ENCODE measurements at places on chromosomes 2 and 18.

DNA sequence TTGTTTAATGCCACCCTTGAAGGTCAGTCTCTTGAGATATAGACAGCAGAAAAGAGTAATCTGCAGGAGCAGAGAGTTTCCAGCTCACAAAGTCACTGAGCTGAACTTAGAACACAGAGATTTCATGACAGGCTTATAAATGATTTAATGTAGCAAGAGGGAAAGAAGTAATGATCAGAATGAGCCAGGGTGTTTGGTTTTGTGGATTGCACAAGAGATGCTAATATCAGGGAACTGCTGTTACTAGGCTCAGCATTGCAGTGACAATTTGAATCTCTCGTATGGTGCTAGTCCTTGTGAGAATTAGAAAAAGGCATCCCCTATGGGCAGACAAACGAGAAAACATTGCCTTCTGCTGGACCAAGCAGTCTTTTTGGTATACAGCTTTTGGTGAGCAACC, 61.7 kb upstream of the ITGB6 start:
- DNase-seq, result no peak

DNA sequence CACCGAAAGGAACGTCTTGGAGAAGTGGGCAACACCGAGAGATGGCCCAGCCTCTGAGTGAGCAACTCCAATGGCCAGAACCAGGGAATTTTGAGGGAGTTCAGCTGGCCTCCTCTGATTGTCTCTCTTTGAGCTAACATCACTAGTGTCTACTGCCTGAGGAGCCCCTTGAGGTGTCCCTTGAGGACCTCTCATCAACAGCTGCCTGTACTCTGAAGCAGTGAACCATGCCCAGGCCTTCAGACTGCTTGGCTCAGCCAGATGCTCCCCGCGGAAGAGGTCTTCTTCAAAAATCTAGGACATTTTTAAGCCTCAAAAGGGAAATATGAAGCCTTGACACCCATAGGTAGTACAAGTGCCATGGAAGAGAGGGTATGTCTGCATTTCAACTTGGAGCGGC, 430.4 kb downstream of the TXNL1 start:
- DNase-seq, result no peak

DNA sequence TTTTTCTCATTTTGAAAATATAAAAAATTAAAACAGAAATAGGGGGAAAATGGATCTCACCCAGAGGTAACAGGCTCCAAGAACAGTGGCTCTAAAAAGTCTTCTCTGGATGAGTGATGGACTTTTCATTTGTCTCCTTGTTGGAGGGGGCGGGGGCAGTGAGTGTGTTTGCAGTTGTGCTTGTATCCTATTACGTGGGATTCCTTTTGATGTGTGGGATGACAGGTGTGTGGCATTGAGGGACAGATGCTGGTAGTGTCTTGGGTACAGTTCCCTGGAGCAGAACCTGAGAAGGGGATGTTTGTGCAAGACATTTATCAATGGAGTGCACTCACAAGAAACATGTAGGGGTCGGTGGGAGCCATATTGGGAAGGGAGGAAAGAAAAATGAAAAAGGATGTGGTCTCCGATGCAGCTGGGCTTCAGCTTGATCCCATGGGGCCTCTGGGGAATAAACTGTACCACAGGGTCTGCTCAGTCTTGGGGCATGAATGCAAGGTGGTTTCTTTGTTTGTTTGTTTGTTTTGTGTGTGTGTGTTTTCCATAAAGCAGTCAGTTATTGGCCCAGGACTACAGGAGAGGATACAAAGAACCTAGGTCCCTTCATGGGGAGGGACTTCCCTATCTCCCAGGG, 120.0 kb upstream of the SLC35G4 start:
- DNase-seq, result no peak

GRCh38 chr2:237254369-237254861, 159.5 kb downstream of the COL6A3 start:
- DNase-seq, result no peak

GRCh38 chr2:164386231-164386630, 235.1 kb downstream of the GRB14 start:
- DNase-seq, result no peak

GRCh38 chr18:11663439-11664029, 25.5 kb upstream of the GNAL start:
- no peak for DNase-seq

DNA sequence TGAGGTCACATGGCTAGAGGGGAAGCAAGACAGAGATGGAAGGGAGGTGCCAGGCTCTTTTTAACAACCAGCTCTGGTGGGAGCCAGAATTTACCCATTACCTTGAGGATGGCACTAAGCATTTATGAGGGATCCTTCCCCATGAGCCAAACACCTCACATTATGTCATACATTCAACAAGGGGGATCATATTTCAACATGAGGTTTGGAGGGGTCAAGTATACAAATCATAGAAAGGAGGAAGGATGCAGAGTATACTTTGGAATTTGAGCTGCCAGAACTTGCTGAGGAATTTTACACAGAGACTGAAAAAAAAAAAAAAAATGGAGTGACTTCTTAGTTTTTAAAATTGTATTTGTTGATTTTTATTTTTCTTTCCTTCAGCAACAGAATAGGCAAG, 891.4 kb downstream of the CCDC85A start:
- DNase-seq, result no peak

DNA sequence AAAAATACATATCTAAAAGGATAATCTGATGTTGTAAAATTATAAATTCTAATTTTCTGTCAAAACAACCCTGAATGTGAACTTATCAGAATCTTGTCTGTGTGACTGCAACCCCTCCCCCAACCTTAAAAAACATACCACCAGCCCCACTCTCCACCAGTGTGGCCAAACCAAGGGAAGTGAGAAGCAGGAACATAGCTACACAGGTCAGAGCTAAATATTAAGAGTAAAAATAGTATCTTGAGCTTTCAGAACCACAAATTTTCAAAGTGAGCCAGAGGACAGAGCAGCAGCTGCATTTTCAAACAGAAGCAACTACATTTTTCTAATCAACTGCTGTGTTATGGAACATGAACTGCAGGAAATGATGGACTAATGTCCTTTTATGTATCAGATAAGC, 156.7 kb downstream of the SLC4A10 start:
- no peak for DNase-seq

- no peak for DNase-seq
Observed at GRCh38 chr2:42214669-42215068, 45.5 kb downstream of the EML4 start.

GRCh38 chr2:69185807-69186206, 172.8 kb downstream of the ANTXR1 start:
- no peak for DNase-seq

DNA sequence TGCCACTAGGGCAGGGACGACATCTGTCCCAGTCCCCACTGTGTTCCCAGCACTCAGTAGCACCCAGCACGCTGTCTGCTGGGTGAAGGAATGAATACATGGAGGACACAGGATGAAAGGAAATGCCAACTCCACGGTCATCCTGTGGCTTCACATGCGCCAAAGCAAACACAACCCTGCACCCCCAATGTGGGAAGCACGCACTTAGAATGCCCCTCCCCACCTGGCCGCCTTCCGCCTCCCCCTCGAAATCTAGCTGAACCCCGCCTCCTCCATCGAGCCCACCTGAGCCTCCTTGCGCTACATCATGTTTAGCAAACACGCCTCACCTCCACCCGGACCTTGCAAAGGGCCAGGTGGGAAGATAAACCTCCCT, 33.9 kb downstream of the ADCY3 start:
- no peak for DNase-seq

- DNase-seq, result no peak
Observed at GRCh38 chr18:6976935-6977334, 140.7 kb downstream of the LAMA1 start.

- DNase-seq, result no peak
Observed at GRCh38 chr18:5918205-5918858, 23.0 kb upstream of the TMEM200C start.

DNA sequence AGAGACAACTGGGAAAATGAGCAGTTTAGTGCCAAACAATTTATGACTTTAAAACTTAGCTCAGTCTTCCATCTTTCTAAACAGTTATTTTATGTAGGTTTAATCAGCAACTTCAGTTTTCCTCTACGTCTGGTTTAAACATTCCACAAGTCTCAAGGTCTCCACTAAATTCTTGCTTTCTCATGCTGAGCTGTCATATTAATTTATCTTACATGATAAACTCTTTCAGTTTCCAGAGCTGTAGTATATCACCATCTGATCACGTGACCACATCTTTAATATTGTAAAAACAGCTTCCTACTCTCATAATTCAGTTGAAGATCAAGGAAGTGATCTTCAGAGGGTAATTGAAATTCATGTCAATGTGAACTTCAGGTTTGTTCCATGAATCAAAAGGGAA, 158.6 kb downstream of the ZNF804A start:
- DNase-seq, result no peak

DNA sequence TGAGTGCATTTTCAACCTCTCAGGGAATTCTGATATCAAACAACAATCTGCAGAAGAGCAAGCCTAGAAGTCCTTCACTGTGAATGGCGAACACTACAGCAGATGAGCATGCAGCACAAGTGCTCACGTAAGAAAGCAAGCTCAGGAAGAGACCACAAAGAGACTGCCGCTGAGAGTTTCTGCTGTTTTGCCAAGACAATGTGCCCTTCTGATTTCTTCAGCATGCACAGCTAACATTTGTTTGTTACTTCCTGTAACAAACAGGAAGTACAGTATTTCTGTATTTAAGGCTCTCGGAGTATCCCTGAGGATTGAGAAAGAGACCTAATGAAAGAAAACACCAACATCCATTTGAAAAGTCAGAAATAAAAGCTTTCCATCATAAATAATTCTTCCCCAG, 45.9 kb downstream of the MBOAT2 start:
- DNase-seq, result no peak

DNA sequence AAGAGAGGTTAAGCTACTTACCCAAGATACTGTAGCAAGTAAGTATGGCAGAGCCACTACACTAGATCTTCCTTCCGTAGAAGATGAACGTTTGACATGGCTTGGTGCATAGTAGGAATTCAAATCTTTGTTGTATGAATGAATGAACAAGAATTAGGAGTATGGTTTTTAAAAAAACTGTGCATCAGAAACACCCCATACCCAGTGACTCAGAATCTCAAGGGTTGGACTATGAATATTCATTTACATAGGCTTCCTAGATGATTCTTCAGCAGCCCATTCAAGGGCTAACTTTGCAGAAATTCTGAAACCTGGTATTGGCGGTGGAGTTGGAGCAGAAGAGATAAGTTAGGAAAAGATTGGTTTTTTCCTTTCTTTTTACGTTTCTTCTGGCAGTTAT, 5.4 kb downstream of the ACTR3 start:
- no peak for DNase-seq

- DNase-seq, result no peak
Observed at GRCh38 chr18:39701055-39701783, 2135.6 kb upstream of the CELF4 start.

DNA sequence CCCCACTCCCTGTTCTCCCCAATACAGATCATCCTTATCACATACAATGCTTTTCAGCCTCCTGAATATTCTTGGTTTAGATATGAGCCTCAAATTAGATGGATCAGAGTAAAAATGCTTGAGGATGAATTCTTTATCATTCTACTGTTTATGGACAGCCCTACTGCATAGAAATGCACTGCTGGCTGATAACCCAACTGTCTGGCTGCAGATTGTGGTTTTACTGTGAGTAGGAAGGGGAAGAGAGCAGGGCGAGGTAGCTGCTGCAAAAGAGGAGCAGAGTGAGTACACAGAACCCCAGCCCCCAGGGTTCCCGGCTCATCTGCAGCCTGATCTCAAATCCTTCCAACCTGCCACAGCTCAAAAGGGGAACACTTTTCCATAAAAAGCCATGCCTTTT, 29.4 kb upstream of the NCOA1 start:
- DNase-seq, result no peak

DNA sequence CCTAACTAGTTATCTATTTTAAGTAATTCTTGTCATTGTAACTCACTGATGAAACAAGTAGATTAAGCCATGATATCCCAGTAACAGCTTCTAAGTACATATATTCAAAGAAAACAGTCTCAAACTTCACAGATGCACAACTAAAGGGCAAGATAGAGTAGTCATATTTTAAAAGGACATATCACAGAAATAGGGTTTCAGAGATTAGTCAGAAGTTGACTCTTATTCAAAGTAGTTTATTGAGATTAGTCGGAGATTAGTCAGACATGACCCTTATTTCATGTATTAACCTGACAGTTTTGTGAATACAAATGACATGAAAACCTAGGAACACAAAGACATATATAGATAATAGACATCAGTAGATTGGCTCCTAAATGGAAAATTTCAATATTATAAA, 15.9 kb upstream of the CHAC2 start:
- no peak for DNase-seq

- DNase-seq, result no peak
Observed at GRCh38 chr2:128984081-128984480, 665.4 kb upstream of the HS6ST1 start.

- no peak for DNase-seq
Observed at GRCh38 chr2:217952409-217952808, 50.4 kb downstream of the TNS1 start.

DNA sequence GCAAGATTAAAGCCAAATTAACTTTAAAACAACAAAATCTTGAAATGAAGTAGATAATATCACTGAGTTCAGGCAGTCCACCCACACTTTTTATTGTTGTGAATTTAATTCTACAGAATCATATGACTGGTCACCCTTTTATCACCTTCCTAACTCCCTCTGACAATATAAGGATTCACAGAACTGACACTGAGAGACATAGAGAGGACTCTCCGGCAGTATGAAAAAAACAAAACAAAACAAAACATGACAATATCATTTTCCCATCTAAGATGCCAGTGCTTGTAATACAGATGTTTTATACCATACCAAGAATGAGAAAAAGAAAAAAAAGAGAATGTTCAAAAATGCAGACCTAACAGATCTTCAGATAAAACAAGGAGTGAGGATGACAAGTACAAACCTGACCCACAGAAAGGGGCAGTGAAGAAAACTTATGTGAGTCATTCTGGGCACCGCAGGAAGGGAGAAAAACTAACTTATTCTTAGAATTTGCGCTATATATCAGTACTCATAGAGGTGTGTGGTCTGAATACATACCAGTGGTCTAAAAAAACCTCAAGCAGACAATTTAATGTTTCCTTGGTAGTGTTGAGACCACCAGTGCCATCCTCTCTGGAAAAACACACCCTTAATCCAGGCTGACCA, 136.6 kb downstream of the ZAP70 start:
- no peak for DNase-seq

GRCh38 chr2:2657121-2657962, 326.3 kb upstream of the MYT1L start:
- no peak for DNase-seq
